ENCODE measurements at places on chromosomes 4 and X.

- peak; percentile 4 for DNase-seq
Observed at GRCh38 chrX:119503484-119503861, 35.2 kb downstream of the SLC25A5 start.

DNA sequence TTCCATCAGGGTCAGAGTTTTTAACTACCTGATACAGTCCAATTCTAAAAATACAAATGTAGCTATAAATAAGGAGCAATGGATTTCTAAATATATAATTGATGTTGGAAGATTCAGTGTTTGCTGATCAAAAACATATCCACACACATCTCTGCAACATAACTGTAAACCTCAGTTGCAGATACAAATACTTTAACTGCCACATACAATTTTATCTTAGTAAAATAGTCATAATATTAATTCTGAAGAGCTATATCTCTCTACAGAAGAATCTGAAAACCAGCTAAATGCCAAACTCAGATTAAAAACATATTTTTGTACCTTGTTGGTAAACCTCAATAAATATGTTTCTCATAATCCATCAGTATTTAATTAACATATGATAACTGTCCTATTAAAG, 674.3 kb upstream of the INTU start:
- DNase-seq = no peak

GRCh38 chrX:133362538-133362937, 52.8 kb downstream of the GPC4 start:
- no peak for DNase-seq

DNA sequence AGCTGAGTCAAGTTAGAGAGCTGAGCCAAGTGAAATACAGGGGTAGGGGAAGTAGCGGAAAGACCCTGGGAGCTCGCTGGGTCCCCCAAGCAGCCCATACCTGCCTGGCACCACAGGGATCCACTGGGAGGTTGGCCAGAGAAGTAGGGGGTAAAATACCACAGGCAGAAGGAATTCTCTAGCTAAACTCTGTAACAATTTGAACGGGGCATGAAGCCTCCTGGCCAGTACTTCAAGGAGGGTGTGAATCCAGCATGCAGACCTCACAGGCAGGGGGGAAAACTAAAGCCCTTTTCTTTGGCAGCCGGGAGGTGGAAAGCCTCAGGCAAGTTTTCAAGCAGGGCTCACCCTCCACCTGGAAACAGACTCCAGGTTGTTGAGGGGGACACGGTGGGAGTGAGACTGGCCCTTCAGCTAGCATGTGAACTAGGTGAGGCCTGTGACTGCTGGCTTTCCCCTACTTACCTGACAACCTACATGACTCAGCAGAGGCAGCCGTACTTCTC, 3.7 kb upstream of the UGT2A1 start:
- no peak for DNase-seq

DNA sequence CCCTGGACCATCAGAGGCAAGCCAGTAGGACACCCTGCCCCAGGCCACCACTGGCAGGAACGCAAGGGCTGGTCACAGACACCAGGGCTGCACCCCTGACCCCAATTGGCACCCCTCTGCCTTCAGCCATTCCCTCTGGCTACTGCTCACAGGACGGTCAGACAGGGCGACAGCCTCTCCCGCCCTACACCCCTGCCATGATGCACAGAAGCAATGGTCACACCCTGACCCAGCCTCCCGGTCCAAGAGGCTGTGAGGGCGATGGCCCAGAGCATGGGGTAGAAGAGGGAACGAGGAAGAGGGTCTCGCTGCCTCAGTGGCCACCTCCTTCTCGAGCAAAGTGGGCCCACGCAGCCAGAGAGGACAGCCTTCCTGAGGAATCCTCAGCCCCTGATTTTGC, 143.5 kb downstream of the SOWAHB start:
- DNase-seq = no peak

- no peak for DNase-seq
Observed at GRCh38 chrX:41707218-41707617, 16.8 kb upstream of the GPR82 start.

DNA sequence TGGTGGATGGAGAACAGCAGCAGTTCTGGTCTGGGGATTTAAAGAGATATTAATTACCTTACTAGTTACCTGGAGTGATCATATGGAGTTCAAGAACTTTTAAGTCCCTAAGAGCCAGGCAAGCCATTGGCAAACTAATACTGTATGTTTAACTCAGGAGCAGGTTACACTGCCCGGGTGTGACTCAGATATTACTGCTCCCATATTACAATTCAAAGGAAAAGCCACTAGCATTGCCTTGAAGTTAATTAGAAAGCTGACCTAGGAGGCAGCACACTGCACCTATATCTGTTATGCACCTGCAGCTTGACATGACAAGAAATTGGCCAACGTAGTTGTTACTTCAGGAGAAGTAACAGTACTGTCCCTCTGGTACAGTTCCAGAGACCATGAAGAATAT, 47.2 kb downstream of the GRK4 start:
- DNase-seq = no peak

- DNase-seq = no peak
Observed at GRCh38 chr4:130368668-130369067, 1272.7 kb downstream of the C4orf33 start.

Measured in C1 segment of cervical spinal cord (tissue), 14 donors.